Naive thymus-derived CD4-positive, alpha-beta T cell (primary cell): ENCODE measurements at places on chromosomes 16 and 17. TPM values are rescaled to one million over a fixed set of nuclear protein-coding genes. Genes with fewer than 3 reads are reported as not detected.

Gene MYADML2
- not detected in 2 replicates for total RNA-seq

Gene STX1B
- total RNA-seq = 5.2 TPM

Gene CTRL
- 15.1 TPM for total RNA-seq

Gene PPP1R1B
- not detected for total RNA-seq

Gene DLX4
- 0.74 TPM for total RNA-seq

Gene CAVIN1
- total RNA-seq = 0.32 TPM

Gene WFDC1
- total RNA-seq = not detected

Gene MLYCD
- total RNA-seq = 5.5 and 6.6 TPM in 2 replicates

Gene ABAT
- total RNA-seq = 5.4 TPM

Gene ICAM2
- 60.9 TPM for total RNA-seq

Gene OR3A2
- total RNA-seq = 1.5 TPM

Gene HSD17B1
- 1.4 TPM for total RNA-seq

Gene GLP2R
- total RNA-seq = not detected

Gene MMP28
- total RNA-seq = 2.9 TPM

Gene ERBB2
- 10.5 TPM for total RNA-seq

Gene SHBG
- not detected in 2 replicates for total RNA-seq

Gene TEDC2
- total RNA-seq = 0.32 TPM

Gene LRRC3C
- not detected for total RNA-seq
